ENCODE measurements at places on chromosomes 7 and 10.

DNA sequence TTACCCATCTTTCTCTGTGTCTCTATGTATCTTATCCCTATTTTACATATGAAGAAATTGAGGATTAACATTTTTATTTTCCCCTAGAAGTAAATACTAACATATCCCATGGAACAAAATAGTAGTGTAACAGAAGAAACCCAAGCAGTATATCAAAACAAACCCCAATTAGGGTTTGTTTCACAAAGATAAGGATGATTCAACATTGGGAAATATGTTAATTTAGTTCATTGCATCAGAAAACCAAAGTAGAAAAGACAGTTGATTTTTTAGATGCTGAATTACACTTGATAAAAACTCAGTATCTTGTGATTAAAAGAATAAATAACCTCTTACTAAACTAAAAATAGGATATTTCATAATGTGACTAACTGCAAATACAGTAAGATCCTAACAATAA is 87.8 kb downstream of the GLCCI1 start:
- DNase-seq, result no peak

DNA sequence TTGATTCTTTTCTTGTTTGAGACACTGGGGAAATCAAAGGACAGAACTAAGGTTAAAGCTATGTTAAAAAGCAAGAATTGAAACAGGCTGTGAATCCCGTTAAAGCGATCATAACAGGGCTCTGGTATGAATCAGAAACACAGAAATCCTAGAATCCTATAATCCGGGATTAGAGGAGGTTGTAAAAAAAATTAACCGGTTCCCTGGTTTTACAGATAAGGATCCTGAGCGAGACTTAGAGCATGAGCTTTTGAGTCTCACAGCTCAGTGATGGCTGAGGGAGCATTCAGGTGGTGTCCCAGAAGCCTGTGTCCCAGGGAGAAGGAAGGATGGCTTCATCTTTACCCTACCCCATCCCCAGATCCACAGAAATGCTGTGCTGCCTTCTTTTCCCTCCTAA is 461.3 kb downstream of the PAXIP1 start:
- no peak for DNase-seq

GRCh38 chr10:73810735-73811465 is 498 bp downstream of the NDST2 start:
- DNase-seq, result peak; percentile 64

- no peak for DNase-seq
Observed at GRCh38 chr7:1439373-1440363, 19.6 kb downstream of the MICALL2 start.

DNA sequence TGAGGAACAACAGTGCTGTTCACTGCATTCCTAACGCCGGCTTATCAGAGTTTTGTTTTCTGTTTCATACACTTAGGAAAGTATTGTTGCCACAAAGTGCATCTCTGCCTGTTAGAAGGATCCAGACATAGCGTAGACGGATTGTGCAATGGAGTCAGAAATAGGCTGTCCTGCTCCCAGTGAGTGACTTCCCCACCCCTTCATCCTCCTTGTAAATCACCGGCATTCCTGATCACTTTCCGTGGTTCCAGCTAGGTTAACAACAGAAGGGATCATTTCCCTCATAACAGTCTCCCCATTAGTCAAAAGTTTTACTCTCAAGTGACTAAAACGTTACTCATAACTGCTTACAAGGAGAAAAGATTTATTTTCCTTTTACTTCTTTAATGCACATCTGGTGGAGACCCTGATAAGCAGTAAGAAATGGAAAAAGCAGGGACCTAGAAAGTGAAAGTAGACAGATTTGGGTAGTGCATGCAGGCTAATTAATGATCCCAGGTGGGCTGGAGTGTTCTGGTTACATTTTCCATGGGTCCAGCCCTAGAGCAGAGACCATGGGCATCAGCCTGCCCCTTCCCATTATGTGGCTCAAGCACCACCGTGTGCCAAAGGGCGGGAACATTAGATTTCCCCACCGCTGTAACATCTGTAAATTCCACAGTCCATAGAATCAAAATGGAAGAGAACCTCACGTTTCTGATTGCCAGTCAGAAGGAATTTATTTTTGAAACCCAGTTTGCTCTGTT is 395.1 kb upstream of the GALNT17 start:
- no peak for DNase-seq

- peak; percentile 76 for DNase-seq
Observed at GRCh38 chr7:141654551-141654950, 47.4 kb downstream of the DENND11 start.

- no peak for DNase-seq
Observed at GRCh38 chr7:42730586-42730985, 181.3 kb downstream of the C7orf25 start.

GRCh38 chr7:133704453-133704852 is 422.7 kb upstream of the LRGUK start:
- no peak for DNase-seq

- DNase-seq, result no peak
Observed at GRCh38 chr7:29636009-29636351, 72.3 kb downstream of the PRR15 start.

DNA sequence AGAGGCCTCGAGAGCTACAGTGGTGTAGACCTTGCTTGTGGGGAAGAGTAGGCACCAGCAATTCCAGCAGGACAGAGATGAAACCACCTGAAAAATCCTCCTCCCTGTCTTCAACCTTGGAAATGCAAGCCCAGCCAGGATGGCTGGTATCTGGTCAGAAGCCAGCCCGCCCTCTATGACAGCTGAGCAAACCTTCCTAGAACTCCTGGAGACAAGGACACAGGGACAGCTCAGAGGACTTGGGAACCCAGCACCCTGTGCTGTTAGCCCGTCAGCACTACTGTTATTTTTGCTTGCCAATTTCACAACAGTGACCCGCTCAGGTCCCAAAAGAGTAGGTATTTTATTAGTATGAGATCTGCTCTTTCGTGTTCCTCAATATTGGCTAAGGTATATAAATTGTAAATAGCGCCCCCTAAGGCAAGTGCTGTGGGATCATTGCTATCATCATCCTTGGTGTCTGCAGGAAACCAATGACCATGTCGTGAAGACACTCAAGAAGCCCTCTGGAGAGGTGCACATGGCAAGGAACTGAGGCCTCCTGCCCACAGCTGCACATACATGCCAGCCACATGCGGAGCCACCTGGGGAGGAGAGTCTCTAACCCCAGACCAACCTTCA is 156.5 kb upstream of the CHST15 start:
- DNase-seq, result peak; percentile 17

DNA sequence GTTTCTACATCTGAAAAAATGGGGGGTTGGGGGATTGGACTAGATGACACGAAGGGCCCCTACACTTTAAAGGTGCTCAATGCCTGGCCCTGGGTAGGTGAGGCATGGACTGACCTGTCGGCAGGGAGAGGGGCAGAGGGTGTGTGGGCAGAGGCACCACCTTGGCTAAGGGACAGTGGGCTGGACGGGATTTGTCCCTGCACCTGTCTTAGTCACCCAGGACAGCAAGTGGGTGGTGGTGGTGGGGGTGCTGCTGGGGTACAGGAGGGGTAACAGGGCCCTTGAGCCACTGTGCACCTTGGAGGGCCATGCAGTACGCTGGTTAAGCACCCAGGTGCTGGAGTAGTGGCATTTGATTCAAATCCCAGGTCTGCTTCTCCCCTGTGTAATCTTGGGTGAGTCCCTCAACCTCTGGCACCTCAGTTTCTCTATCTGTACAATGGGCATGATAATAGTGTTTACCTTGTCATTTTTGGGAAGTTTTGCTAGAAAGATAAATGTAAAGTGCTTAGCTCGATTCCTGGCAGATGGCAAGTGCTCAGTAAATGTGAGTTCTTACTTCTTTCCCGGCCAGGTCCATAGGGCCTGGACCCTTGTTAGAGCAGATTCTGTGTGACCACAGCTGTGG is 18.1 kb upstream of the SFRP5 start:
- DNase-seq, result no peak
